Stimulated activated CD4-positive, alpha-beta T cell treated with anti-CD3 and anti-CD28 coated beads, Interleukin-12 subunit alpha, Interleukin-12 subunit beta, amount 100 ng/mL, for 48 hours (primary cell): ENCODE measurements at places on chromosomes 1 and 21.

DNA sequence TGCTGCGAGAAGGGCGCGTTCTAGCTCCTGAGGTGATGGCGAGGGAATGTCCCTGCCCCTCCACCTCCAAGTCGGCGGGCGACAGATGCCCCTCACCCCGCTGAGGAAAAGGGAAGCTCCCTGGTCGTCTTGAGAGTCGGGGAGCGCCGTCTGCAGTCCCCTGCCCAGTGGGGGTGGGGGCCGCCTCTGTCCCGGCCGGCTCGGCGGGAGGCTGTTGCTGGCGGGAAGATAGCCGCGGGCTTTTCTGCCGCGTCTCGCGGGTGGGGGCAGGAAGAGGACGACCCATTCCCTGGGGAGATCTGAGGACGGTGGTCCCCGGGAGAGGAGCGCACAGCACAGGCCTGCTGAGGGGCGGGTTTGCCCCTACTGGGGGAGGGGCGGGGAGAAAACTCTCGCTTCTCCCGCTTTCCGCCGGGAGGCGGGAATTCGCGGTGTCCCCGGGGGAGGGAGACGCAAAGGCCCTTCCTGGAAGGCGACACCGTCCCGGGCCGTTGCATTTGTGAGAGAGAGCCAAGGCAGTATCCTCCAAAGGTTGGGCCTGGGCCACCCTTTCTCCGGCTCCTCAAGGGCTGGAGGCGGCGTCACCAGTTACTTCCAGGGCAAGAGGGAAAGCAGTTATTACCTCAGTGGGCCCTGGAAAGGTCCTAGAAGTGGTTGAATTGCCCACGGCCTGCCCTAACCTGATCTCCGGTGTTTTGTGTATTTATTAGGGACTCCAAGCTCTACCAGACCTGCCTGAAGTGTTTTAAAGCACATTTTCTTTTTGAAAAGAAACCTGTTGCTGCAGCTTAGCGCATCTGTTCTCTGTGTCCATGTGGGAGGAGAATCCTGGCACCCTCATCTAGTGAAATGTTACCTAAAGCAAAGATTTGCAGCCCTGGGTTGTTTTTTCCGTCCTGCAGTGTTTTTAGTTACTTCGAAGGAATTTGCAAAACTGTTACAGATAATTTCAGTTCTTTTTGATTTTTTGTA, 648 bp downstream of the S100PBP start:
- DNase-seq: peak; percentile 21

DNA sequence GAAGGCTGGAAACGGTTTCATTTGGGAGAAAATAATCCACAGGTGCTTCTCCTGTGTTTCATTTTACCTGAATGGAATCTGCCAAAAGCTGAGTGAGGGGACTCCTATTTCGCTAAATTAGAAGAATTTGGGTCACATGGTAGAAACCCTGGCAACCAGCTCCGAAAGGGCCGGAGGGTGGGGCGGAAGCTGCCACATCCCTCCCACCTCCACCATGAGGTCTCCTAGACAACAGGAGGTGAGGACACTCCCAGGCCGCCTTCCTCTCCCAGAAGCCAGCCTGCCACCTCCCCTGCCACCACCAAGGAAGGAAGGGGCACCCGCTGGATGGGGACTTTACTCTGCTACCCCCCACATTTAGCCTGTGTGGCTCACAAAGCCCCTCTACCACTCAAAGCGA, 199.9 kb upstream of the ZC3H12A start:
- no peak for DNase-seq

DNA sequence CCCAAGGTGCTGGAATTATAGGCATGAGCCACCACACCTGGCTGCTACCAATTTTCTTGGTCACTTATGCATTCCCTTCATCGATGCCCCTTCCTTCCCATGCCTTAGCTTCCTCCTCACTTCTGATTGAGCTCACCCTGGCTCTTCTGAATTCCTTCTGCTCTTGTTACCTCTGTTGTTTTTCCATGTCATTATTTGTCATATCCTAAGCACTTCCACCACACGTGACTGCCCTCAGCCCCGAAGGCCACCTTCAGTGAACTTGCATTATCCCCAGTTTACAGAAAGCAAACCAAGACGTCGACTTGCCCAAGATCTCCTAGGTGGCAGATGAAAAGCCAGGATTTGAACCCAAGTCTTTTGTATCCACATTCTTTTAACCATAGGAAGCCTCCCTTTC, 30.7 kb downstream of the CA6 start:
- DNase-seq: no peak

DNA sequence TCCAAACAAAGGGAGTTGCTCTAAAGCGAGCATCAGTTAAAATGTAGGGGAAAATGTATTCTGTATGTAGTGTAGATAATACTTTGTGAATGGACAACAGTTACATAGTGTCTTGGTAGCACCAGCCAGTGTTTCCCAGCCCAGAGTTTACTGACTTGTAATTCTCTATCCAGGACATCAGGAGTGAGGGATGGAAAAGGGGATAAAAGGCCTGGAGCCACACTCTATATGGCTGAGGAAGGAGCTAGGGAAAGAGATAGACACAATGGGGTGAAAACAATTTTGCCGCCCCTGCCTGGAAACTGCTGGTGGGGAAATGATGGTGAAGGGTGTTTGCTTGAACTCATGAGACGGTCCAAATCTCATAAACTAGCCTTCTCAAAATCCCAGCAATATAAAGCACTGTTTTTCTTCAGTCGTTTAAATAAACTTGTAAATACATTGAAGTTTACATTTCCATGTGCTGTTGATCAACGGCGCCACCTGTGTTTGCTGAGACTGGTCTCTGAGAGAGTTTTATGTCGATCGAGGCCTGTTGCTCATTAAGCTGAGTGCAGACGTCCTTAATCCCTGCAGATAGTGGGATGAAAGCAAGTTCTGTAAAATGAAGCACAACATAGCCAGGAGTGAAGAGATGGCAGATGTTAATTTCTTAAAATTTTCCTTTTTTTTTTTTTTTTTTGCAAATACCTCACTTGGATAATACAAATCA, 27.9 kb upstream of the AGO1 start:
- DNase-seq: no peak

DNA sequence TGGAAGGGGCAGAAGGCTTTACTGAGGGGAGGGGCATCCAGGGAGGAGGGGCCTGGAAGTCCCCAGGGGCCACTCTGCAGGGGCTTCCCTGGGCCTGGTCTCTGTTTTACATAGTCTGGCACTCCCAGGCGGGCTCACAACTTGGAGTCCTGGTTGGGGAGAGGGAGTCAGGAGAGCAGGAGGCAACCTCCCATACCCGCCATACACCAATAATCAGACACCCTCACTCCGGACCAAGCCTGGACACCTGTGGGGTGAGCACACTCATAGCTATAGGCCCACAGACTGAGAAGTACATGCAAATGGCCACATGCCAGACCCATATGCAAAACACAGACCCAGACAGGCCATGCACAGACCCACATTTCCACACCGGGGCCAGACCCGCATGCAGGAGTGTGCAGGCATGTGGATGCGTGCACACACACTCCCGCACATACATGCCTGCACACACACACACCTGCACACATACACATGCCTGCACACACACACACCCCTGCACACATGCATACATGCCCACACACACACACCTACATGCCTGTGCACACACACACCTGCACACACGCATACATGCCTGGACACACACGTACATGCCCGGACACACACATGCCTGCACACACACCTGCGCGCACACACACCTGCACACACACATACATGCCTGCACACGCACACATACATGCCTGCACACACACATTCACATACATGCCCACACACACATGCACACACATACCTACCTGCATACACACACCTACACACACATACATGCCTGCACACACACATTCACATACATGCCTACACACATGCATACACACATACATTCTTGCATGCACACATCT, 89.5 kb upstream of the RUNX3 start:
- no peak for DNase-seq

DNA sequence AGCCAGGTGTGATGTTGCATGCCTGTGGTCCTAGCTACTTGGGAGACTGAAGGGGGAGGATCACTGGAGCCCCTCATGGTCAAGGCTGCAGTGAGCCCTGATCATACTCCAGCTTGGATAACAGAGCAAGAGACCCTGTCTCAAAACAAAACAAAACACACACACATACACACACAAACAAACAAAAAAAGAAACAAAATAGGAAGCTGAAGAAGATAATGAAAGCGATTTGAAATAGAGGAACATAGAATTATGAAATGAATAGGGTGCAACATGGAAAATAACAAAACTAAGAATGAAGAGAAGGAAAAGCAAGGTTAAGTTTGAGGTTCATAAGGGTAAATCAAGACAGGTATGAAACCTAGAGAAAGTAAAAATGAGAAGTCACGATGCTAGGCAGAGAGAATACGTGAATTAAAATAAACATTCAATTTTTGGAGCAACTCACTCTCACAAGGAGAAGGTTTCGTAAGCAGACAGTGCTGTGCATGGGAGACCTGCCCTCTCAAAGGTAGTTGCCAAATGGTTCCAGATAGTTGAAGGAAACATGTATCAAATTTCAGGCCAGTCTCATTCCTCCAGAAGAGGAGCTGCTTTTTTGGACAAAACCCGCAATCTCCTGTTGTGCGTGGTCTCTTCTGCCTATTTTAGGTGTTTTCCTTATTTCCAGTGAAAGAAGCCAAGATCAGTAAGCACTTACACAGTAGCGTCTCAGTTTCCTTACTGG, 3.3 kb downstream of the CD46 start:
- no peak for DNase-seq

- no peak for DNase-seq
Measured at GRCh38 chr1:165927169-165927568, 99.8 kb downstream of the UCK2 start.

- DNase-seq: no peak
Measured at GRCh38 chr1:78408810-78409209, 82.0 kb upstream of the PTGFR start.

GRCh38 chr1:33298623-33299277, 22.1 kb downstream of the A3GALT2 start:
- DNase-seq: peak; percentile 25

DNA sequence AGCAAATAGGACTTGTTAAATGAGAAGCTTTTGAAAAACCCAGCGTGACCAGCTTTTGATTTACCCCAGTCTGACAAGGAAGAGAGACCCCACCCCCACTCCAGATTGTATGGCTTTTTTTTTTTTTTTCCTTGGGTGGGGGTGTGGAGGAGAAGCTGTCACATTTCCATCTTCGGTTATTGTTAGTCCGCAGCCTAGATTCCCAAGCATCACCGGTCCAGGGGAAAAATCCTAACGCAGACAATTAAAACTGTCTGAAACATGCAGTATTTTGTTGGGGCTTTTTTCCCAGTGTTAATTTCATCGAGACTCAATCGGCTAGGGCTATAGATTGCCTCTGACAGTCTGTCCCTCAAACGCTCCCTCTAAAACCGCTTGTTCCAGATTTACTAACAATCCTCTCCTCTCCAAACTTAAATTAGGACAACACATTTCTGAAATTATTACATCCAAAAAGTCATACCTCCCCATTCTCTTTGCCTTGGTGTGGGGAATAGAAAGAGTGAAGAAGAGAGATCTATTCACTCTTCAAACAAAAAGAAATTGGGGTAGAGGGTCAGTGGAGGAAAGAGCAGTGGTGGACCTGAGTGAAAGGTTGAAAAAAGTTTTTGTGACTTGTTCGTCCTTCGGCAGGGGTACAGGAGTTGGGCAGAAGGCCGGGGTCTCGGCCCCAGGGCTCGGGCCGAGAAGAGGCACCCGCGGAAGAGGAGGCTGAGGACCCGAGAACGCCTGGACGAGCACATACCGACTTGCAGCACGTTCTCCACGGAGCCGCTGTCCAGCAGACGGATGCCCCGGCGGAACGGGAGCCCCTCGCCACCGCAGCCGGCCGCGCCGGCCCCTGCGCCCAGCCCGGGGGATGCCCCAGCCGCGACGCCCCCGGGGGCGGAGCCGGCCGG, 1.1 kb downstream of the ZSWIM5 start:
- no peak for DNase-seq

GRCh38 chr1:93159337-93159736, 20.9 kb downstream of the TMED5 start:
- no peak for DNase-seq

GRCh38 chr1:191901651-191902050, 256.6 kb upstream of the RGS18 start:
- no peak for DNase-seq

- no peak for DNase-seq
Measured at GRCh38 chr21:43912500-43912899, 47.5 kb downstream of the AGPAT3 start.

- no peak for DNase-seq
Measured at GRCh38 chr21:33650929-33651509, 8.7 kb downstream of the ITSN1 start.

DNA sequence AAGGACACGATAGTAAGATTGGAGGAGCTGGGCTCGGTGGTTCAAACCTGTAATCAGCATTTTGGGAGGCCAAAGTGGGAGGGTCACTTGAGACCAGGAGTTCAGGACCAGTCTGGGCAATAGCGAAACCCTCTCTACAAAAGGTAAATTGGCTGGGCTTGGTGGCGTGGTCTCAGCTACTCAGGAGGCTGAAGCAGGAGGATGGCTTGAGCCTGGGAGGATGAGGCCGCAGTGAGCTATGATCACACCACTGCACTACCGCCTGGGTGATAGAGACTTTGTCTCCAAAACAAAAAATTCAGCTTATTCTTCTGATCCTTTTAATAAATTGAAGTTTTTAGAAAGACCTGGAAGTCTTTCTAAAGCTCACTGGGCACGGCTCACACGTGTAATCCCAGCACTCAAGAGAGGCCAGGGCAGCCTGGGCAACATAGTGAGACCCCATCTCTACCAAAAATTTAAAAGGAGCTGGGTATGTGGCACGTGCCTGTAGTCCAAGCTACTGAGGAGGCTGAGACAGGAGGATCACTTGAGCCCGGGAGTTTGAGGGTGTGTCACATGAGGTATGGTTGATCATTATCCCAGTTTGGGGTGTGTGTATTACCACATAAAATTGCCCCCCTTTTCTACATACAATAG, 15.3 kb downstream of the MASP2 start:
- no peak for DNase-seq

DNA sequence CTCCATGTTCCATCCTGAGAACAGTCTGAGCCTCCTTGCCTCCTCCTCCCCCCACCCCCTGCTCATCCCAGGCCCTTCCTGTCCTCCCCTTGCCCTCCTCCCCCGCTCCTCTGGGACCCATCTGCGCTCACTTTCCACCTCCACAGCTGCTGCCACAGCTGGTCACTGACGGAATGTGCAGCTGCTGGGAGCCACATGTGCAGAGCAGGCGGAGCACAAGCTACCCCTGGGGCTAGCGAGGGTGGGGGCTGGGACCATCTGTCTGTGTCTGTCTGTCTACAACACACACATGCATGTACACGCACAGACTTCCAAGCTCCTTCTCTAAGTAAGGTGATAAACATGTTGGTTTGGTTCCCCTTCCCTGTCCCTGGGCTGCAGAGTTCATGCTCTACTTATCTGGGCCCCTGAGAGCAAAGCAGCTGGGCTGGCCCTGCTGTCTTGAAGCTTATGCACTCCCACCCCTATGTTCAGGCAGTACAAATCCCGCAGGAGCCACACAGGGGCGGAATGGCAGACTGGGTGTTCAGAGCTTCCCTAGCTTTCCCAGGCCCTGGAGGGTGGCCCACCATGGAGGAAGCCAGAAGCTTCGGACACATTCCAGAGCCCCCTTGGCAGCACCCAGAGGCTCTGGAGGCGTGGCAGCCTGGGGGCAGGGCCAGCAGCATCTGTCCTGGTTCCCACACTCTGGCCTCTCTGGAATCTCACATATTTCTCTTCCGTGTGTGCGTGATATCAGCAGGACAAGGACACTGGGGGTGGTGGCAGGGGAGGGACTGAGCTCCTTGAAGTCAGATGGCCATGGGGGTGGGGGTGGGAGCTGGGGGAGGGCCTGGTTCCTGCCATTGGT, 7.0 kb upstream of the HEYL start:
- no peak for DNase-seq
